ENCODE measurements at places on chromosomes 3 and 15. TPM values are rescaled to one million over a fixed set of nuclear protein-coding genes. Genes with fewer than 3 reads are reported as not detected.

The PLXNB1 gene
- total RNA-seq, result 73.4 TPM

The PDZRN3 gene
- 0.24 TPM for total RNA-seq

The FOXL2NB gene
- total RNA-seq, result 0.92 TPM

The HHLA2 gene
- total RNA-seq, result not detected

The SPESP1 gene
- 6.2 TPM for total RNA-seq

The ACOX2 gene
- 0.34 TPM for total RNA-seq

The CACNA2D2 gene
- 0.04 TPM for total RNA-seq

The SH2D7 gene
- not detected for total RNA-seq
